ENCODE measurements at places on chromosomes 12 and 14. TPM values are rescaled to one million over a fixed set of nuclear protein-coding genes. Genes with fewer than 3 reads are reported as not detected.

Gene KRT8
- 6.3 TPM for total RNA-seq

Gene ANO2
- 12.6 TPM for total RNA-seq

Gene SLC22A17
- total RNA-seq = 1.1 TPM

Gene RASAL1
- total RNA-seq = not detected

Gene GALNT8
- total RNA-seq = 0.27 TPM

Gene TMEM19
- 34.6 TPM for total RNA-seq

Gene UNC79
- under 0.01 TPM for total RNA-seq

Data from thoracic aorta endothelial cell (primary cell).